GM19239 (cell line): ENCODE measurements at places on chromosomes 5 and 9.
A peak's percentile ranks its signal among the peaks of the same experiment; 100 is the strongest.

DNA sequence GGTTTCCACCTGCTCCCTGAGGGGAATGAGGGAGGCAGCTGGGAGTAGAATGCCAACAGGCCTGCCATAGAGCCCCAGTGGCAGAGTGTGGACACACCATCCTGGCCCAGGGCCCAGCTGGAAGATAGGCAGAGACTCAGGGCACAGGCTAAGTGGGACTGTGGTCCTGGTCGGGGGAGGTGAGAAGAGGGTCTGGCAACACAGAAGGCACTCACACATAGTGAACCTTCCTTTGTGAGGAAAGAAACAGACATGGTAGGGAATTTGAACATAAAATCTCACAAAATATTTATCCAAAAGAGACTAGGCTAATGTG lies 41.2 kb downstream of the WDR36 start:
- no peak for DNase-seq

DNA sequence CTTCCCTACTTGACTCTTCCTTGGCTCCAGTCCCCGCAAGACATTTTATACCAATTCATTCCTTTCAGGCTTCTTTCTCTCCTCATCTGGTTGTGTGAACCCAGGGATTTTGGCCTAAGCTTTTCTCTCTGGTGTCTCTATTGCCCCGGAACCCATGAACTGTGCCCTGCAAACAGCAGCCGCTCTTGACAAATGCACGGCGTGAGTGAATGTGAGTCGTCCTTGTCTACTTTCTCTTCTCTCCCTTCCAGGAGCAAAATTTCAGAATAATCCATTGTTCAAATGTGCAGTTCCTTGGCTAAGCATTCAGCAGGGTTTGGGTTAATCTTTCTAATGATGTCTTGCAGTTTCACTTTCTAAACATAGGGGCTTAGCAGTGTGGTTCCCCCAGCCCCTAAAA lies 250.4 kb upstream of the IRX4 start:
- no peak for DNase-seq

DNA sequence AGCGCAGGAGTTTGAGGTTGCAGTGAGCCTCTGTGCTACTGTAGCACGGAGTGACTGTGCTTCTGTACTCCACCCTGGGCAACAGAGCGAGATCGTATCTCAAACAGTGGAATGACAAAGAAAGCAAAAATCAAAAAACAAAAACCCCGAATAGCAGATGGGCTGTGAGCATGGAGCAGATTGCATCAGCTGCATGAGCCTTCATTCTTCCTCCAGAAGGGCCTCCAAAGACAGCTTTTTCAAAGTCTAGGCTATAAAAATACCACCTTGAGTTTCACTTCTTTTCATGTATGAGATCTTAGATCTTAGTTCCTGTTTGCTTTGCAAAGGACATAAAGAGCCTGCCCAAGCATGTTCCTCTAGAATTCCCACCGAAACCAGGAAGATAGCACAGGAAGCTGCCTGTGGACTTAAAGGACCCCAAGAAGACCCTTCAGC lies 15.0 kb upstream of the HSPB3 start:
- no peak for DNase-seq

GRCh38 chr9:95157481-95158151 lies 159.9 kb downstream of the FANCC start:
- DNase-seq: no peak

DNA sequence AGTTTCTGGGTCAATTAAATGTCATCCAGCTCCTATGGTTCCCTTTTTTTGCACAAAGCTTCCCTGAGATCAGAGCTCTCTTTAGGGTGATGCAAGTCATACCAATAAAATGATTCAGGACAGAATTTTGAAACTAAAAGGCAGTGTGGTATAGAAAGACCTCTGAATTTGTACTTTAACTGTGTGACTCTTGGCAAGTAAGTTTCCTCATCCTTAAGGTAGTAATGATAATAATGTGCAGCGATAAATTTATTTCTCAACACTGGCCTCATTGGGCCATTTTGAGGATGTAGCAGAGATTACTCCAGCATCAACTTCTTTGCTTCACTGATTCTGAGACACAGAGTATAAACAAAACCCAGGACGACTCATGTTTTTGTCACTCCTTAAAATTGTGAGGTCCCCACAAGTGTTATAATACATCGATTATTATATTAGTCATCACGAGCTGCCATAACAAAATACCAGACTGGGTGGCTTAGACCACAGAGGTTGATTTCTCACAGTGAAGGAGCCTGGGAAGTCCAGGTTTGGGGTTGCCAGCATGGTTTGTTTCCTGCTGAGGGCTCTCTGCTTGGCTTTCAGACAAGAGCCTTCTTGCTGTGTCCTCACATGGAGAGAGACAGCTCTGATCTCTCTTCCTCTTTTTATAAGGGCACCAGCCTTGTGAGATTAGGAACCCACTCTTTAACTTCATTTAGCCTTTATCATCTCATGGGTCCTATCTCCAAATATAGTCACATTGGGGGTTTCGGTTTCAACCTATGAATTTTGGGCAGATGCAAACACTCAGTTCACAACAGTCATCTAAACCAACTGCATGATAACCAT lies 293.0 kb downstream of the ZNF608 start:
- DNase-seq: peak; percentile 21

GRCh38 chr5:176384366-176384930 lies 4.0 kb downstream of the NOP16 start:
- no peak for DNase-seq

- no peak for DNase-seq
Observed at GRCh38 chr5:154390096-154390495, 55.7 kb upstream of the SAP30L start.

- no peak for DNase-seq
Observed at GRCh38 chr5:106374956-106375355, 1295.8 kb downstream of the EFNA5 start.

DNA sequence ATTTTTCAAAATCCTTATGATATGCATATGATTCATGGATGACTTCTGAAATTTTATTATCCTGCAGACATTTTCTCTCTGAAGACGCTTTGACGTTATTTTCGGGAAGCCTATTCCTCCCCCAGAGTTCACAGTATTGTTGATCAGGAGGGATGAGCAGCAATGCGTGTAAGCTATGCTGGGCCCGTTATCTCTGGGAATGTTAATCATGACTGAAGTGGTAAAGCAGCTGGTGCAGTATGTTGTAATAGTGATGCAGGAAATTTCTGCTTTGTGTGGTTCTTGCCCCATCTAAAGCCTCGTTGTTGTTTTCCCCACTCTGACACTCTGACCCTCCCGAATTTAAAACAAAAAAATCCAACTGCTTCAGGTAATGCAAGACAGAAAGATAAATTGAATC lies 1797.8 kb upstream of the WWC1 start:
- no peak for DNase-seq

GRCh38 chr5:103243665-103244064 lies 14.9 kb upstream of the MACIR start:
- DNase-seq: no peak

DNA sequence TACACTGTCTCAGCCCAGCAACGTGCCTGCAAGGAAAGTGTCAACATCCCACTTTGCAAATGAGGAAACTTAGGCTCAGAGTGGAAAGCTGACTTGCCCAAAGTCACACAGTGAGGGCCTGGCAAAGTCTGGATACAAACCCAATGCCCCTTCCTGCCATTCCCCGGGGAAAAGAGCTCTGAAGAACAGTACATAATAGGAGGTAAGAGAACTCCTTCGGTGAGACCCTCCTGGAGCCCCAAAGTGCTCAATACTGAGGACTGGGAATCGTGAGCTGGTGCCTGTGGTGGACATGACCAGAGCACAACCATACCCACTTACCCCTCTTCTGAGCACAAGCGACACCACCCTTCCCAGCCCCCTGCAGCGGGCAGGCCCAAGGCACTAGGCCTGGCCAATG lies 13.4 kb upstream of the CPLX2 start:
- no peak for DNase-seq

GRCh38 chr5:976849-977751 lies 31.5 kb upstream of the NKD2 start:
- DNase-seq: no peak

- no peak for DNase-seq
Observed at GRCh38 chr5:32319926-32320543, 7.3 kb upstream of the MTMR12 start.

- no peak for DNase-seq
Observed at GRCh38 chr5:120405286-120405864, 58.7 kb upstream of the PRR16 start.

DNA sequence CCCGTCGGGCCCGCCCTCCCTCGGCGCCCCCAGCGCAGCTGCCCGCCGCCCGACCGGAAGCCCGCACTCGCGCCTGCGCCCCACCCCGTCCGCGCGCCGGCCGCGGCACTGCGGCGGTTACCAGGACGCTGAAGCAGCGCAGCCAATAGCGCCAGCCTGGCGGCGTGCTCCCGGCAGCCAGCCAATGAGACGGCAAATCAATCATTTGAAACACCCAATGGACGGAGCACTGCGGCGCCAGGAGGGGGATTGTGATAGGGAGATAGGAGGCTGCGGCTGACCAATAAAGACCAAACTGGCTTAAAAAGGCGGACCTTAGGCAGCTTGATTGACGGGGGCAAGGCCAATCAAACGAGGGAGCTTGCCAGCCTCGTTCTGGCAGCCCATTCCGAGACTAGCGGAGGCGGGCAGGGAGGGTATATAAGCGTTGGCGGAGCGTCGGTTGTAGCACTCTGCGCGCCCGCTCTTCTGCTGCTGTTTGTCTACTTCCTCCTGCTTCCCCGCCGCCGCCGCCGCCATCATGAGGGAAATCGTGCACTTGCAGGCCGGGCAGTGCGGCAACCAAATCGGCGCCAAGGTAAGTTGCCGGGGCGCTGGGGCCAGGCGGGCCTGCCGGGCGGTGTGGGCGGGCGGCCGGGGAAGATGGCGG lies at the start of gene TUBB4B:
Gene TUBB4B, plus strand, starts transcription at position 447 of the 649 bp plus-strand sequence. Its CDS starts 74 bp downstream, at position 521.
- DNase-seq: peak; percentile 100

- DNase-seq: no peak
Observed at GRCh38 chr5:43941806-43942205, 338.8 kb downstream of the NNT start.

DNA sequence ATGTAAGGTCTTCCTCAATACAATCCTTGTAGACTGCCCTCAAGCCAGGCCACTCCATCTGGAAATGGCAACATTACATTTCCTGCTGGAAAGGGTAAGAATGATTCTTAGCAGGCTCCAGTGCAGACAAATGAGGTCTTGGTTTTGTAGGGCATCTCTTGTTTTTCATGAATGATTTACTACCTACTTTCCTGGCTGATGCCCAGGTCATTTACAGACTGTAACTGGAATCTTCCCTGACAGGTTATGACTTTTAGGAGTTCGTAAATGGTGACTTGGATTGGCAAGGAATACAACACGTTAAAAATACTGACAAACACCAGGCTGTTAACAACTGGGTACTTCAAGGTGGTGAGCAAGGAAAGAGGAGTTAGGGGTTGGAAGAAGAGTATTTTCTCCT lies 510.5 kb upstream of the TNC start:
- no peak for DNase-seq

DNA sequence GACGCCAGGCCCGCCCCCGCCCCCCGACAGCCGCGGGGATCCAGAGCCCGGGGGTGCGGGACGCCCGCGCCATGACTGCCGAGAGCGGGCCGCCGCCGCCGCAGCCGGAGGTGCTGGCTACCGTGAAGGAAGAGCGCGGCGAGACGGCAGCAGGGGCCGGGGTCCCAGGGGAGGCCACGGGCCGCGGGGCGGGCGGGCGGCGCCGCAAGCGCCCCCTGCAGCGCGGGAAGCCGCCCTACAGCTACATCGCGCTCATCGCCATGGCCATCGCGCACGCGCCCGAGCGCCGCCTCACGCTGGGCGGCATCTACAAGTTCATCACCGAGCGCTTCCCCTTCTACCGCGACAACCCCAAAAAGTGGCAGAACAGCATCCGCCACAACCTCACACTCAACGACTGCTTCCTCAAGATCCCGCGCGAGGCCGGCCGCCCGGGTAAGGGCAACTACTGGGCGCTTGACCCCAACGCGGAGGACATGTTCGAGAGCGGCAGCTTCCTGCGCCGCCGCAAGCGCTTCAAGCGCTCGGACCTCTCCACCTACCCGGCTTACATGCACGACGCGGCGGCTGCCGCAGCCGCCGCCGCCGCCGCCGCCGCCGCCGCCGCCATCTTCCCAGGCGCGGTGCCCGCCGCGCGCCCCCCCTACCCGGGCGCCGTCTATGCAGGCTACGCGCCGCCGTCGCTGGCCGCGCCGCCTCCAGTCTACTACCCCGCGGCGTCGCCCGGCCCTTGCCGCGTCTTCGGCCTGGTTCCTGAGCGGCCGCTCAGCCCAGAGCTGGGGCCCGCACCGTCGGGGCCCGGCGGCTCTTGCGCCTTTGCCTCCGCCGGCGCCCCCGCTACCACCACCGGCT lies 1.0 kb downstream of the FOXE1 start:
- no peak for DNase-seq

DNA sequence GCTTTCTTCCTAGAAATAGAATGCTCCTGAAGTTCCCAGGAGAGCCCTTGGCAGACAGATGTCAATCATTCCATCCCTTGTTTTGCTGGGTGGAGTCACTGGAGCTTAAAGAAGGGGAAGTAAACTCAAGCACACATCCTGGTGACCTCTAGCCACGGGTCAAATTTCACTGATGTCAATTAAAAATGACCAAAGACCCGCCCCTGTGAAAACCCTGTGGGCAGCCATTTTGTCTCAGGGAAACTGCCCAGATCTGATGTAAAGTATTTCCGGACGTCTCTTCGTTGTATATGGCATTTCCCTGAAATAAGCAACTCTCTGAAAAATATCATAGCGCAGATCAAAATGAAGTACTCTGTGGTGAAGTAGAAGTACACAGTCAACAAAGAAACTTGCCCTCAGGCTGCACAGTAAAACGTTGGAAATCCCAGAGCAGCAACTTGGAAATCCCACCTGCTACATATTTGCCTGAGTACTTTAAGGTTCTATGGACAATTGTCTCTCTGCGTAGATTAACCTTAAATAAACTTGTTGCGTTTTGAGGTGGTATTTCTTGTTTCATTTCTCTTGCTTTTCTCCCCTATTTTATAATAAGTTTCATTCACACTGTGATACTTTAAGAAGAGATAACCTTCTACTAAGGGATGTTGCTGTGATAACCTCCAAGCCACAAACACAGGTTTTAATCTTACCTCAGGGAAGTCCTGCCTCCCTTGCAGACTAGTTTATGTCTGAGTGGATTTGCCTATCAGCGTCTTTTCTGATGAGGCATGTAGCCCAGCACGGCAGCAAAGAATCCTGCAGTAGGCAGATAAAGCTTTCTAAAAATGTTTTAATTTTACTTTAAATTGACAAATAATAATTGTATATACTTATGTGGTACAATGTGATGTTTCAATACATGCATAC lies 60.9 kb upstream of the PIP5K1B start:
- no peak for DNase-seq

- DNase-seq: no peak
Observed at GRCh38 chr9:38644601-38645000, 24.2 kb upstream of the ANKRD18A start.

- DNase-seq: no peak
Observed at GRCh38 chr5:167352801-167353200, 938.6 kb upstream of the WWC1 start.

GRCh38 chr9:135822374-135822755 lies 85.0 kb downstream of the CAMSAP1 start:
- no peak for DNase-seq

- no peak for DNase-seq
Observed at GRCh38 chr9:137296670-137297664, 5.1 kb downstream of the NRARP start.

GRCh38 chr5:162243651-162244050 lies 176.1 kb downstream of the GABRG2 start:
- no peak for DNase-seq
